ENCODE measurements at places on chromosomes 2 and 18.
A peak's percentile ranks its signal among the peaks of the same experiment; 100 is the strongest.

- no peak for DNase-seq
Measured at GRCh38 chr18:78934003-78934402, 45.6 kb upstream of the SALL3 start.

DNA sequence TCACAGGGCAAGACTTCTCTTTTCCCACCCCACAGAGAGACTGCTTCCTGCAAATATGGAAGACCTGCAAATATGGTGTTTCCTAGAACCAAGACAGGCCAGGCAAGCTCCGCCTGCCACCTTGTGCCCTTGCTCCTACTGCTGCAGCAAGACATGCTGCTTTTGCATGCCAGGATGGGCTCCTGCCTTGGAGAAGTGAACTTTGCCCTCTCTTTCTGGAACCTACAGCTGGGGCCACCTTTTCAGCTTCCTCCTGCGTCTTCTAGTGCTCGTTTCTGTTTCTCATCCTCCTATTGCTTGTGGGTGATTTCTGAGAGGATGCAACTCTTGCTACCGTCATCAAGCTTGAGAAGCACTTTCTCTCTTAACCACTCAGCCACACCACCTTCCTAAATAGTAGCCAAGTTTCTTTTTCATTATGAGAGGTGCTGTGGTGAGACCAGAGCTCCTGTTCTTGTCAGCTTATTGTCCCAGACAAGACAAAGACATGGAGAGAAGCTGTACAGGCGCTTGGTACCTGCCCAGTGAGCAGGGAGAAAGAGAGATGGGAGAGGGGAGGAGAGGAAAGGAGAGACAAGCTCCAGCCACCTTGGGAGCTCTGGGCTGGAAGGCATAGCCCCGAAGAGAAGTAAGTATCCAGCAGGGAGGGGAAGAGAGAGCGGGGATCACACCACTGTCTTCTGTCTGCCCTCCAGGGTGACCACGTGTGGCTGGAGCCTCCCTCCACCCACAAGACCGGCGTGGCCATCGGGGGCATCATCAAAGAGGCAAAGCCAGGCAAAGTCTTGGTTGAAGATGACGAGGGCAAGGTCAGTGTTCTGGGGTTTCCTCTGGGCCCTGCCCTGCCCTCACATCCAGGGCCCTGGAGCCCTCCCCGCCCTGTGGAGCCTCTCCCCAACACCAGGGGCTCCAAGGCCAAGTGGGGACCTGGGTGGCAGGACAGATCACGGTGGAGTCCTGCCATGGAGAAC, 28.3 kb downstream of the MYO7B start:
- DNase-seq, result no peak

- DNase-seq, result no peak
Measured at GRCh38 chr2:30695749-30696148, 111.5 kb downstream of the CAPN13 start.

DNA sequence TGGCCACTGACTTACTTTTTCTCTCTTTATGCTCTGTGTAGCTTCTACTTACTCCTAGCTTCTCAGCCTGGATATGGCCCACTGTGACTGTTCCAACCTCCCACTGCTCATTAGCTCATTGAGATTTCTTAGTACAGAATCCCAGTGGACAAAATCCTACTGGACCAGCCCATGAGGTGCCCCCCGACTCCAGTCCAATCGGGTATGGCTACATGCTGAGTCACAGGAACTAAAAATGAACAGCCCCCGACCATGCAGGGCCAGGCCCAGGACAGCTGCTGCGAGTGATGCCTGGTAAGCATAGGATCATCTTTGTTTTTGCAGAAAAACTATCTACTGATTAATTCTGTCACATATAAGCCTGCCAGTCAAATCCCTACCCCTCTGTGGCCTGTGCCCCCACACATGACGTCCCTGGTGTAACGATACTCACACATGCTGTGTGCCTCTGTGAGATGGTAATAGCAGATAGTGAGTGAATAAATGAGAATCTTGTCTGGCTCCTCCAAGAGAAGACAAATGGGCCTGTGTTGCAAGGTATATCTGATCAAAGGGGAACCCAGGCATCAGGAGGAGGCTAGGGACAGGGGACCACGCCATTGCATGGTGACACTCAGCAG, 85.9 kb upstream of the KLF7 start:
- no peak for DNase-seq

DNA sequence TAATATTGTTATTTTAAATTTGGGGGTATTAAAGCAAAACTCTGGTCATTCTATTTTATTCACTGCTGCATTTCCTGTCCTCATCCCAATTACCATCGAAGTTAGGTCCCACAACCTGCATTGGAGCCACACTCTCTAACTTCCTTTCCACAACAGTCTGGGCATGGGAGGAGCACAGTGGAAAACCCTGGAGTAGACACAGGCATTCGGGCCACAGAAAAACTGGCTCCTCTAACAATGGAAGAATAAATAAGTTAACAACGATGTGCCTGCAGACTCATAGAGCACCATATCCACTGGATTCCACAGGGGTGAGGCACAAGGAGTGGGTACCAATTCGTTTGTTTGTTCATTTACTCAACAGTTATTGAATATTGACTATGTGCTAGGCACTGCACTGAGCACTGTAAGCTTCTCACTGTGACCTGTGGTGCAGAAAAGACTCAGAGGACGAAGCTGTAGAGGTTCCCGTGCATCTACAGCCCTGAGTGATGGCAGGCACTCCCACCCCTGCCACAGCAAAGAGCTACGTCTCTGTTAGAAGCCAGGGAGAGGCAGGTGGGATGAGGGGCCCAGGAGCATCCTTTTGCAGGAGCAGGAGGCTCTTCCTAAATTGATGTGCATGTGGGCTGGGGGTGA, 154.2 kb upstream of the PGAP1 start:
- DNase-seq, result no peak

DNA sequence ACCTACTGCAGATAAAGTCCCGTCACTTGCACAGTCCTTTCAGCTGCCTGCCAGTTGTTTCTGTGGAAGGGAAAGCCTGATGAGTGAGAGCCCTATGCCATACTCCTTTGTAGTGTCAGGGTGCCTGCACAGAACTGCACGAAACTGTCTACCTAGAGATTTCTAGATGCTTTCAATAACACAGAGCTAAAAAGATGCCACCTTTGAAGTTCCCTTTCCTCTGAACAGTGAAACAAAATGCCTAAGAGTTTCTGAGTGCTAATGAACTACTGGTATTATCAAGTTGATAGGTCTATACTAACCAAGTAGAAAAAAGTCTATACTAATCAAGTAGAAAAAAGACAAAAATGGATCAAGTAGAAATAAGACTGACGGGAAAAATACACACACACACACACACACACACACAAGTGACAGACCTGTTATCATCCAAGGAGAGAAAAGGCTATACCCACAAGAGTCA, 79.0 kb downstream of the TLK1 start:
- DNase-seq, result no peak

DNA sequence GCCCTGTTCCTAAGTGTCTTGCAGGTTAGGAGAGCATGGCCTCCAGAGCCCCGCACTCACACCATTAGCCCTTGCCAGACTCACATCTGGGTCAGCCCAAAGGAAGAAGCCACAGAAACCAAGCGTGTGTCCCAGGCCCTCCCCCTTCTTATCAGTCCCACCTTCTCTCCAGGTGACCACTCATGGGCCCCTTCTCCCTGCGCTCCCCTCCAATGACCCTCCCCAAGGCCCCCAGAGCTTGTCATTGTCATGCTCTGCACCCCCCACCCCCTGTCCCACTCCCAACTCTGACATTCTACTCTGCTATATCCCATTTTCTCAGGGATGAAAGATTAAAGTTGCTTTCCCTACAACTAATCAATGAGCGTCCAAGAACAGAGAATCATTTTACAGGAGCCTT, 30.1 kb downstream of the CAPN14 start:
- DNase-seq, result peak; percentile 1

GRCh38 chr2:133734716-133735495, 166.6 kb upstream of the NCKAP5 start:
- no peak for DNase-seq

DNA sequence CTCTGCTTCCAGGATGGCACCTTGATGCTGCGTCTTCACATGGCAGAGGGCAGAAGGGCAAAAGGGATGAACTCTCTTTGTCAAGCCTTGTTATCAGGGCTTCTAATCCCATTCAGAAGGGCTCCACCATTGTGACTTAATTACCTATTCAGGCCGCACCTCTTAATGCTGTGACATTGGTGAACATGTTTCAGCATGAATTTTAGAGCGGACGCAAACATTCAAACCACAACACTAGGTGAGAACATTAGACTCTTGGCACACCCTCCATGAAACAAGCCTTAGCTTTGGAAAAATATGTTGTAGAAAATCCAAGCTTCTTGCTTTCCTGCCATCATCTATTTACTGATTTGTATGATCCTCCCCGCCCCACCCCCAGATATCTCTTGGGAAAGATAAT, 17.9 kb downstream of the DAW1 start:
- DNase-seq, result no peak

GRCh38 chr18:69469444-69469919, 68.8 kb downstream of the DOK6 start:
- DNase-seq, result no peak

GRCh38 chr2:14565666-14566065, 66.9 kb upstream of the LRATD1 start:
- no peak for DNase-seq

DNA sequence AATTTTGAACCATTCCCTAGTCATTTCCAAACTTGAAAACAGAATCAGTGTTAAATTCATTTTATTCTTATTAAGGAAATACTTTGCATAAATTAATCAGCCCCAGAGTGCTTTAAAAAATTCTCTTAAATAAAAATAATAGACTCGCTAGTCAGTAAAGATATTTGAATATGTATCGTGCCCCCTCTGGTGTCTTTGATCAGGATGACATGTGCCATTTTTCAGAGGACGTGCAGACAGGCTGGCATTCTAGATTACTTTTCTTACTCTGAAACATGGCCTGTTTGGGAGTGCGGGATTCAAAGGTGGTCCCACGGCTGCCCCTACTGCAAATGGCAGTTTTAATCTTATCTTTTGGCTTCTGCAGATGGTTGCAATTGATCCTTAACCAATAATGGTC, 5.5 kb upstream of the MROH2A start:
- no peak for DNase-seq

DNA sequence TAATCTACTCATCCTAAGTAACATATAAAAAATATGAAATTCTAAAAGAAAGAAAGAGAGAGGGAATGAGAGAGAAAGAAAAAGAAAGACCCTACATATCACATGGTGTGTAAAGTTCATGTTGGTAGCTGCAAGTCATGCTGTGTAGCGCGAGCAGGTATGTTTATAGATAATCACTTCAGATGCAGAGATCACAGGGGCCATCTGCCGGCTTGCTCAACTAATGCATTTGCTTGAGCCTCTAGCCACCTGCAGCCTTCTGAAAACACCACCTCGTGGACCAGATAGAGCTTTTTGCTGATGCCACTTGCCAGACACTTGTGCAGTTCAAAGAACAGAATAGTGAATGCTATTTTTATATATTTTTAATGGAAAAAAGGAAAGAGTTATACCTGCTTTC, 37.6 kb downstream of the CDH7 start:
- DNase-seq, result no peak

DNA sequence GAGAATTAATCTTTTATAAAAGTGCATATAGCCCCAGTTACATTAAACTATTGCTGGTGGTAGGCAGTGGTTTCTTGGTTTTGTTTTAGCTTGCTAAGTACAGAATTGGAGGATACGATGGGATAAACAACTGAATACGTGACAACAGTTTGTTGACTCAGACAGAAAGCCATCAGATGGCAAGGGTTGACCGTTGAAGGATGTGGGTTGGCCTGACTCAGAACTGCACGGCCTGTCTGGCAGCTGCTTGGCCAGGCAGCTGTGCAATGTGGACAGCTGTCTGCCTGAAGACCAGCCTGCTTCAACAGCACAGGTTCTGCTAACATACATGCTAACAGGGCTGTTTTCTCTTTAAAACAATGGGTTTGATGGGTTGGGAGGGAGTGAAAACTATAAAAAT, 46.6 kb downstream of the PRKRA start:
- DNase-seq, result no peak

DNA sequence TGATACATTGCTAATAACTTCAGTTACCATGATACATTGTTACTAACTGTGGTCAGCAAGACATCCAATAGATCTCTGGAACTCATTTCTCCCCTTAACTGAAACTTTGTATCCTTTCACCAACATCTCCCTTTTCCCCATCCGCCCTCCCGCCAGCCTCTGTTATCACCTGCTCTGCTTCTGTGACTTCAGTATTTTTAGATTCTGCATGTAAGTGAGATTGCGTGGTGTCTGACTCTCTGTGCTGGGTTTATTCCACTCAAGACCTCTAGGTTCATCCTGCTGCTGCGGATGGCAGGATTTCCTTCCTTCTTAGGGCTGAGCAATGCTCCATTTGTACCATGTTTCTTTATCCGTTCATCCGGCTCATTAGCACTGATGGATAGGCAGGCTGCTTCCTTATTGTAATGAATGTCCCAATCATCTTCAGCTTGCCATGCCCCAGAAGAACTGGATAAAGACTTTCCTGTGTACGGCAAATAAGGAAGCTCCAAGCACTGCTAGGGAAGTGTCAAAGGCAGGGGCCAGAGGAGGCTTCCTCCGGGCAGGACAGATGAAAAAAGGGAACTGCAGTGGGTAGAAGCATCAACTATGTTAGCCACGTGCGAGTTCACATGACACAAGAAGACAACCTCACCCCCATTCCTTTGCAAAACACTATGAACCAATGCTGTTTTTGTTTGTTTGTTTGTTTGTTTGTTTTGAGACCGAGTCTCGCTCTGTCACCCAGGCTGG, 113.4 kb downstream of the EIPR1 start:
- DNase-seq, result no peak

- no peak for DNase-seq
Measured at GRCh38 chr2:50455351-50455939, 576.5 kb downstream of the NRXN1 start.

DNA sequence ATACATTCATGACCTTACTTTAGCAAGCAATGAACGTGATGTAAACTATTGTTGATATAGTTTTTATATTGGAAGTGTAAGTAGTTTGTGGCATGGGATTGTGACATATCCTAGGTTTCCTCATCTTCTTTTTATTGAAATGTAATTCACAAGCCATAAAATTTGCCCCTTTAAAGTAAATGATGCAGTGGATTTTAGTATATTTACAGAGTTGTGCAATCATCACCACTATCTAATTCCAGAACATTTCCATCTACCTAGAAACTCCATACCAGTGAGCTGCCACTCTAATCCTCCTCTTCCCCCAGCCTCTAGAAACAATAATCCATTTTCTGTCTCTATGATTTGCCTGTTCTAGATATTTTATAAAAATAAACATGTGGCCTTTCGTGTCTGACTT, 10.7 kb upstream of the CASP10 start:
- DNase-seq, result no peak
